Left cardiac atrium (tissue), 4 donors: ENCODE measurements at places on chromosomes 4 and X. TPM values are rescaled to one million over a fixed set of nuclear protein-coding genes. Genes with fewer than 3 reads are reported as not detected.

SULT1B1 gene
- 0.99 TPM for total RNA-seq

TLR3 gene
- 5.3 TPM for total RNA-seq

SMPX gene
- 372 TPM for total RNA-seq

DNA sequence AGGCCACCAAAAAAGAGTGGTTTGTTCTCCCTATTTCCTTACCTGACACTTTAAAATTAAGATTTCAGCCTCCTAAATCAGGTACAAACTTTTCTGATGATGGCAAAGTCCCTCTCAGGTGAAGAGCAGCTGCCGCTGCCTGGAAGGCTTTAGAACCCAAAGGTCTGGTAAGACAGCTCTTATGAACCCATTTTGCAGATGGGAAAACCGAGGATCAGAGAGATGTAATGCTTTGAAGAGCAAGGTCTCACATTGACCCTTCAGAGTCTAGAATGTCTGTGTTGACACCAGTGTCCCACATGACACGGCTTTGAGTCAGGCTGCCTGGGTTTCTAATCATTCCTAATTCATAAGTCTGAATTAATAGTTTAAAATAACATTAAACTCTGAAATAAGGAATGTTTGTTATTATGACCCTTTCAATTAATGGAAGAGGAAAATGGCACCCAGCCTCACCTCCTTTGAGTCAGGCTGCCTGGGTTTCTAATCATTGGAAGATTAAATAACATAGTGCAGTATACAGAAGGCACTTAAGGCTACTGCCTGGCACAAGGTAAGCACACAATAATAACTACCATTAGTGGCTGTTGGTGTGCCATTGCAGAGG is 27.9 kb upstream of the KIAA0232 start:
- no peak for DNase-seq

DNA sequence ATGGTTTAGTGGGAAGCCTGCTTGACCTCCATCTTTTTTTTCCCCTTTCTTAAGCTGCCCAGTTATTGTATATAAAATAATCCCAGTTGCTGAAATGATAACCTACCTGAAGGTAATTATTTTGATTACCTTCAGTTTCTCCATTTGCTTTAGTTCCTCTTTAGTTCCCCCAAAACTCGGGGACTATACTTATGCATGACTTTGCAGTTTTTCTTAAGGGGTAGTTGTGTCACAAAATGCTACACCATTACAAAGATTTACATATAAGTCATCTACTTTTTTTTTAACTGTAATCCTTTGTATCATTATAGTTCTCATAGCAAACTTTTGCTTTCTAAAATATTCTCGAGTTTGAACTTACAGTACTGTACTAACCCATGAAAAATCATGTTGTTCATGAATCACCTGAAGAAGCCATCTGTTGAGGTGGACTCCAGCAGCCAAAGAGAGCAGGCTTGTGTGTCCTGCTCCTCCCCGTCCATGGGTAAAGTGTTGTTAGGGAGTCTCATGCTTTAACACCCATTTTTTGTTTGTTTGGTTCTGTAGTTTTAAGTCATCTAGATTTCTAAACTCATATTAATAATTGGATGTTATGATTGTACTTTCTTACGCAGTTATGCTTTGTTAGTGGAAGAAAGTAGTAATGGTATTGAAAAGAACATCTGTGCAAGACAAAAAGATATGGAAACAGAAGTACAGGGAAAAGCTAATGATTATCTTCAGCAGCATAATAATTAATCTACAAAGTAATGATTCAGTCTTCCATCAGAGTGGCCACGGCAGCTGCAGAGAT is 34.6 kb downstream of the HADH start:
- DNase-seq = no peak

- DNase-seq = no peak
Measured at GRCh38 chr4:7540206-7540605, 105.5 kb upstream of the PSAPL1 start.

- DNase-seq = no peak
Measured at GRCh38 chr4:583820-584219, 7.7 kb upstream of the TMEM271 start.

DNA sequence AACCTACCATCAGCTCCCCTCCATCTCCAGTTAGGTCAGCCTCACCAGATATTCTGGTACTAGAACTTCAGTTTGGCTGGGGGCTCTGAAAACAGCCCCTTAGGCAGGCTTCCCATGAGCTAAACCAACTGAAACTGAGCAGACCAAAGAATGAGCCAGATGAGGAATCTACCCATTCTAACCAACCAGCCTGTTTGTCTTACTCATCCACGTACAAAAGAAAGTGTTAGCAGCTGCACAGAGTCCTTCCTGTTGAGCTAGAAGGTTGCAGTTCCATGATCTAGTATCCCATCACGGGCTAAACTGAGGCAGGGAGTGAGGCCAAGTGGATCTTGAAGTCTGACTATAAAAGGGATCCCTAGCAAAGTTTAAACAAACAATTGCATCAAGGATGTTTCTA is 17.5 kb downstream of the MAGEA9B start:
- DNase-seq = no peak

DNA sequence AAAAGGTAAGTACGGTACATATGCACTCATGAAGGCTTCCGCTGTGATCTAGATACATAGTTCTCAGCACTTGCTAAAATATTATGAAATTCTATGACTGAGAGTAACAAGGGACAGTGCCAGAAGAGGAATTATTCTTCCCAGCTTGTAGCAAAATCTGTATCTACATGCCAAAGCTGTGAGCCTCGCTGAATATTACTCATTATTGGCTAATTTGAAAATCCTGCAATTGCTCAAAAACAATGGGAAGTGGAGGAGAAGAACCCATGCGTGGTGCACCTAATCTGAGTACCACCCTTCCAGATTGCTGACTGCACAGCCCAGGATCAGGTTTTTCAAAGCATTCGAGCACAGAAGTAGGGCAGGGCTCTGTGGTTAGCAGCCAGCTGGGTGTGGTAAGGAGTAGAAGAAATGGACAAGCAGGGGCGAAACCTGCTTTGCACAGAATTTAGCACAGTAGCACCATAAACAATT is 17.4 kb upstream of the PDCL2 start:
- DNase-seq = no peak

DNA sequence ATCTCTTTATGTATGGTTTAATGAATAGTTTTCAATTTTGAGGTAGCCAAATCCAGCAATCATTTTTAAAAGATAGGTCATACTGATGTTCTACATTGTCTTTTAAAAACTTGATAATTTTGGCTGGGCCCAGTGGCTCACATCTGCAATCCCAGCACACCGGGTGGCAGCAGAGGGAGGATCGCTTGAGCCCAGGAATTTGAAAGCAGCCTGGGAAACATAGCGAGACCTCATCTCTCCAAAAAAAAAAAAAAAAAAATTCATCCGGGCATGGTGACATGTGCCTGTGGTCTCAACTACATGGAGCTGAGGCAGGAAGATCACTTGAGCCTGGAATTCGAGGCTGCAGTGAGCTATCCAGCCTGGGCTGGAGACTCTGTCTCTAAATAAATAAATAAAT is 419.8 kb downstream of the GALNTL6 start:
- DNase-seq = no peak
